Stimulated activated CD4-positive, alpha-beta T cell treated with anti-CD3 and anti-CD28 coated beads, Interleukin-15, amount 100 ng/mL, for 1 hour (primary cell): ENCODE measurements at places on chromosomes 2 and 18.

DNA sequence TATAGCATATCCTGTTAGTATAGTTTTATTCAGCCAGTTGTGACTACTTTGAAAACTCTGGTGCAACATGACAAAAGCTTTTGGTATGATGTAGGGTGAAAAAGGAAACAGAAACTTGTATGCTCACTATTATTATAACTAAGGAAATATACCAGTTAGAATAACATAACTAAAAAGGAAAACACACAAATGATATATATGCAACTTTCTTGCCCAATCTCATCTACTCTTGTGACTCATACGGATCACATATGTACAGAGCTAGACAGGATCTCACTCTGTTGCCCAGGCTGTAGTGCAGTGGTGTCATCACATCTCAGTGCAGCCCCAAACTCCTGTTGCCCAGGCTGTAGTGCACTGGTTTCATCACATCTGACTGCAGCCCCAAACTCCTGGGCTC lies 12.4 kb upstream of the TLK1 start:
- DNase-seq, result no peak

DNA sequence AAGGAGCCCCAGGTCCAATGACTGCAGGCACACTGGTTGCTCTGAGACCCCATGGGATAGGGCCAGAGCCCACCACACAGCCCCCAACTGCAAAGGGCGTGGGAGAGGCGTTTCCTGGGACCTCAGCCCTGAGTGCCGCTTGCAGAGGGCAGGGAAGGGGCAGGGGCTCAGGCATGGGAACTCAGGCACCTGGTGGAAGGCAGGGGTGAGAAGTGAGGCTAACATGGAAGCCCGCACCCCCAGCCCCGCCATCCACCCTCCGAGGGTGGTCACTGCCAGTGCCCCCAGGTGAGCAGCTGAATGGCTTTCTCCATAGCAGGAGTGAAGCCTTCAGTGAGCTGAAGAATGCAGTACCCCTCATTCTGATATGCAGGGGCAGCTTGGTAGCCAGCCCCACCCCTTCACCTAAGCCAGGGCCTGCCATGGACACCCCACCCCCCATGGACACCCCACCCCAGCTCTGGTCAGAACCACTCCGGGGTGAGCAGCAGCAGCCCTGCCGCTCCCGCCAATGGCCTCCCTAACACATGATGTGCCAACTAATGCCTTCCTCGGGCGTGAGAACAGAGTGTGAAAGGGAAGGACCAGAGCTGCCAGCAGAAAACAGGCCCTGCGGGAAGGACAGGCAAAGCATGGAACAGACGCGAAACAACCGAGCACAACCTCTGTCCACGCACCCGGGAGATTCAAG lies 6.6 kb downstream of the KIF1A start:
- no peak for DNase-seq

DNA sequence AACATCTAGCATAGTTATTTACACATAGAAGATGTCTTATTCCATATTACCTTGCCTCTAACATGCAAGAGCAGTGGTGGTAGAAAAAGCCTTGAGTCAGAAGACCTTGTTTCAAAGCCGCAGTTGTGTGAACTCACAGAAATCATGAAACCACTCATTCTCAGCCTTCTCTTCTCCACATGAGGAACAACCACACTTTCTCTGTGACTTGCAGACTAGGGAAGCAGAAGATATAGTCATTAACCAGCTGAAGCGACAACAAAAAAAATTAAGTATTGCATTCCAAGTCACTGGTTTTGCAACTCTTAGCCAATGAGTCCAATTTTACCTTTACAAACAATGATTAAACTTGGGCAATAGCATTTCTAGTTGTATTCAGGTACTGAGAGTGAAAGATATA lies 19.0 kb downstream of the TWSG1 start:
- DNase-seq, result no peak

GRCh38 chr2:241202268-241202585 lies 13.8 kb downstream of the ANO7 start:
- no peak for DNase-seq

GRCh38 chr18:5772306-5773105 lies 122.8 kb downstream of the TMEM200C start:
- DNase-seq, result no peak

DNA sequence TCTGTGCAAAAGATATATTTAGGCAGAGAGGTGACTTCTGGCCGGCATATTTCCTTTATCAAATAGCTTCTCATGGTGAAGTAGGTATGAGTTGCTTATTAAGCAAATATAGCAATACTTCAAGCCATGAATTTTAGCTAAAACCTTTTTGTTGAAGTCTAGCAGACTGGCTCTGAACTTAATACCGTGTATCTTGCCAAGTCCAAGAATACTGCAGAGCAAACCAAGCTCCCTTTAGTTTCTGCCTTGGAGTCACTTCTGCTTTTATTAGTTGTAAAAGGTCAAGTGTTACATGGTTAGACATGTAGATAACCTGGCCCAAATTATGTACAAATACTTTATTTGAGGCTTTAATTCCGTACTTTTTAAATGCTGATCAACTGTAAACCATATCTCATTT lies 627.6 kb upstream of the PKDCC start:
- DNase-seq, result no peak

DNA sequence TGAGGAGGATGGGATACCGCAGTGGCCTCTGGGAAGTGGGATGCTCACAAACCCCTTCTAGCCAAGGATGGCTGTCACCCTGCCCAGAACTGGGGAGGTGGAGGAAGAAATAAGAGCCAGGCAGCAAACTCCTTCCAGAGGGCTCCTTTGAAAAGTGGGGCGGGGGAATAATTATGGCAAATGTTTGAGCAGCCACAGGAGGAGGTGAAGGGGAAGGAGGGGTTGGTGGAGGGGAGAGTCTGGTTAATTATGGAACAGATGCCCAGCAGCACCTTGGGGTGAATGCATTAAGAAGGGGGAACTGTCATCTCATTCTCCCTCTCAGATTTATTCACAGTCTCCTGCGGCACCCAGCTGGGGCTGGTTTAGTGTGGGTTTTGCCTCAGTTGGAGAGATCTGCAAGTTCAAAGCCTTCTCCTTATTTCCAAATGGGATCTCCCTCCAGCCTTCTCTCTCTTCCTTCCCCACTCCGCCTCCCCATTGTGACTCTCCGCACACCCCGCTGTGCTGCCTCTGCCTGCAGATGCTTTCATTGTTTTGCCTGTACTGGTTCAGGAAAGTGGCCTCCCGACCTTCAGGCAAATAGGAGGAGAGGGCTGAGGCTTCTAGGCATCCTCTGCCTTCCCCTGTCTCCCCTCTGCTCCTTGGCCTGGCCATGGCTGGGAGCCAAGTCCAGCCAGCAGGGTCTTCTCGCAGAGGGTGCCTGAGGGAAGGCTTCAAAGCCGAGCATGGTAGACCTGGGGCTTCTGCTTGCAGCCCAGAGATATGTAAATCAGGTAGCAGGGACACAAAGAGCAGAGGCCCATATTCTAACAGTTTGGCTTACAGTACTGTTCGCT lies 457.2 kb upstream of the MEX3C start:
- DNase-seq, result no peak

GRCh38 chr18:32112826-32113225 lies 21.2 kb downstream of the RNF138 start:
- DNase-seq, result no peak

GRCh38 chr2:103363639-103364038 lies 601.8 kb downstream of the TMEM182 start:
- DNase-seq, result no peak

DNA sequence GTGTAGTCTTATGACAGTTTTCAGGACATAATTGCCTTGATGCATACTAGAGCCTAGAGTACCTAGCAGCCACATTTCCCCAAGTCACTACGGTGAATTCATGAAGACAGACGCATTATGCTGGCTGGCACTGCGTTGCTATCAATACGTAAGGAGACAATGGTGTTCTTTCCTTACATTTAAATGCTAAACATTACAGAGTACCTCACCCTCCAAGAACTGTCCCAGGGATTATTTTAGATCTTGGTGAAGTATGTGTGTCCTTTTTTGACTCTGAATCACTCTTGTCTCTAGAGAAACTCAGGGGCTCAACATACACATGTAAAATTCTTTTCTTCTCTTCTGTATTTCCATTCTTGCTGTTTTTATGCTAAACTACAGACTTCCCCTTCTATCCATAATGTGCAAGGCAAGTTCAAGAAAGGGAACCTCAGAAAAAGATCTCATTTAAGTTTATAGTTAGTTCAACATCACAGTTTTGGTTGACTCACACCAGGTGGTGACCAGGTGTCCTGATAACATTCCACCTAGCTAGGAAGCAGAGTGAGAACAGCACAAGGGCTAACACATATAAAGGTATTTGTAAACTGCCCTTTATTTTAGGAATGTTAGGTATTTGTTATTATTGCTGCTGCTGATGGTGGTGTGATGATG lies 212.4 kb upstream of the HNRNPA3 start:
- DNase-seq, result no peak

DNA sequence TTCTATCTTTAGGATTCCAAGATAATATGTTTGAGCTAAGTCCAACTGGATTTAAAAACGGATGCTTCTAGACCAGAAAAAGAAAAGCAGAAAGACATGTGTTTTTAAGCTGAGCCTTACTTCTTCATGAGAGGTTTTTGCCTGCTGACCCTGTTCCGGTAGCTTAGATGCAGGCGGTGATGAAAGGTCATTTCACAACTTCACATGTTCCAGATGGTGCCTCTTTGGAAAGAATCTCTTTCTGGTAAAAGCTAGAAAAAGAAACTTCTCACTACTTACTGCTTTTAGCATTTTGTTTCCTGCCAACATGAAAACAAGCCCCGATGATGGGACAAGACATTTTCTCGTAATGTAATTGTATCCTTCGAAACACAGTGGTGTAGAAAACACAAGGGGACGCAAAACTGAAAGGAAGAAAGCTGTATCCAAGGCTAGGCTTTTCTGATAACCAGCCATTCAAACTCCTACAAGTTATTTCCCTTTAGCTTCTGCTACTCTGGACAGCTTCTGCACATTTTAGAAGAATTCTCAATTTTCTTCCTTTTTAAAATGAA lies 407.3 kb upstream of the LYPD1 start:
- DNase-seq, result no peak

DNA sequence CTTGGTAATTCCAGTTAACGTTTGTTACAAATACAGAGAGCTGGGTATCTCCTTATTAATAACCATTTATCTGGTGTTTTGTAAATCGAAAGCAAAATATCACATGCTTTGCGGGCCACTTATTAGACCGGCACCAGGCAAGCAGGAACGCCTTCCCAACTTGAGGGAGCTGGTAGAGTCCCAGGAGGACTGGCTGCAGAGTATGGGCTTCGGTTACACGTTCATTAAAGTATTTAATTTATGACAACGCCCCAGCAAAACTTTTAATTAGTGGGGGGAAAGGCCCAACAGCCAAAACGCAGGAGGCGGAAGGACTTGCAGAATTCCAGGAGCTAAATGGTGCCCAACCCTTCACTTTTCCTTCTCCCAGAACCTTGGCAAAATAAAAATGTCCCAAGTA lies 3.7 kb downstream of the SMAD7 start:
- DNase-seq, result no peak

DNA sequence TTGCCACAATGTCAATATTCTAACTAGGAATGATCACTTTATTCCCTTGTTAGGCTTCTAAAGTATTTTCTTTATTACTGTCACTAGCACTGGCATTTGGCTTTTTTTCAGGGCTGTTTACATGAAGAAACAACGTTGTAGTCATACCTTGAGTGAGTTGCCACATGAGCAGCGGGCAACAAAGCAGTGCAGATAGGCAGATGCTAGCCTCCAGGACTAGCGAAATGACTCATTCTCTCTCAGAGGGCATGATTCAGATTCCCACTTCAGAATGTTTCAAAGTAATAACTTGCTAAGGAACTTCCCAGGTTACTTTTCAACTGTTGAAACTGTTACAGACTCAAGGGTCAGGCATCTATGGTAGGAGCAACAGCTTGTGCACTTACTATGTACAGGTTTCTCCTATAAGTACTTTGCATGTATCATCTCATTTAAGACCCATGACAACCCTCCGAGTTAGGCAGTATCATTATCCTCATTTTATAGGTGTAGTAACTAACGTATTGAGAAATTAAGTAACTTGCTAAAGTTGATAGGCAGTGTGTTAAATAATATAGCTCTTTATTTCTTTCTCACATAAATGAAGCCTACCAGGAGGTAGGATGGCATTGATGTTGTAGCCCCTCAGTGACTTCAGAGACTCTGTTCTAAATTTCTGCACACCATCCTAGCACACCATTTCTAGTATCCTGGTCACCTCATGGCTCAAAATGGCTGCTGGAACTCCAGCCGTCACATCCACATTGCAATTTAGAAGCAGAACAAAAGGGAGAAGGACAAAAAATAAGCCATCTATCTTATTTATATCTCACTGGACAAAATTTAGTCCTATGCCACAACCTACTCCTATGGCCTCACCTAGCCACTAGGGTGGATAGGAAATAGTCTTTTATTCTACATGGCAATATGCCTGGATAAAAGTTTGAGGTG lies 83.3 kb downstream of the ICOS start:
- DNase-seq, result no peak

DNA sequence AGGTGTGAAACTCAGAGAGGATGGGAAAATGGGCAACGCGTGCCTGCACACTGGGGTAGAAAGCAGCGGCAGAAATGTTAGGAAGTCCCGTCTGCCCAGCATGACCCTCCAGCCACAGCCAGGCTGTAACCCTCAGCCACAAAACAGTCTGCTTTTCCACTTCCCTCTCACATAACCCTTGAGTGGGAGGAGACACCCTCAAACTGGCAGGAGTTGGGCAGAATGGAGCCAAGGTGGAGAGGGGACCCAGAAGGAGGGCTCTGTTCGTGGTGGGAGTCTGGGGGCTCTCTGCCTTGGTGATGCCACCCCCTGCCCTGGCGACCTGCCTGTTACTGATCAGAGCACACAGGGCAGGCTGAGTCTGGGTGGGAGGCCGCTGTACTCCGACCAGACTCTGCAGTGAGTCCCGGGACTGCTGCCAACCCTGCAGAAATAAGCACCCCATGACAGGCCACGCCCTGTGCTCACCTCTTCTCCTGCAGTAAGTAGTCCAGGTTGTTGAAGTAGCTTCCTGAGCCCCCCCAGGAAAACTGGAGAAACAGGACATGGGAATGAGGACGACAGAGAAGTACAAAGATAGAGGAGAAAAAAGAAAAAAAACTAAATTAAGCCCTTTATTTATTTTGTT lies 16.0 kb downstream of the FAM178B start:
- no peak for DNase-seq

GRCh38 chr18:63905361-63905760 lies 2.4 kb upstream of the SERPINB10 start:
- DNase-seq, result no peak

DNA sequence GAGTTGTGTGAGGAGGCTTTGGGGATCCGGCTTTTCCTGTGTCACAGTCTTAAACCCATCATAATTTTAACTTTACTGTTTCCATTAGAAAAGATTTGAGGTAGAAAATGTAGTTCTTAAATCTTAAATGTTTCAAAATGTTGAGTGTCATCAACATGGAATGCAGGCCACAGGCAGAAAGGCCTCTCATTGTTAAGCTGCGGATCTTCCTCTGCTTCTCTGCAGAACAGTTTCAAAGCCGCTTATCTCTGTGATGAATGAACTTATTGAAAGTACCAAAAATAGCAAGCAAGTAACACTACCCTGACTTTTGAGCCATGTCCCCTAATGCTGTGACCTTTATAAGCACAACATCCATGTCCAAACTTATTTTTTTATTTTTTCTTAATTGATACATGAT lies 1645.8 kb downstream of the DPP10 start:
- DNase-seq, result no peak

- no peak for DNase-seq
Measured at GRCh38 chr2:8054070-8054469, 627.8 kb upstream of the ID2 start.
